Colonic mucosa (tissue), 4 donors: ENCODE measurements at places on chromosomes 16 and 17.

DNA sequence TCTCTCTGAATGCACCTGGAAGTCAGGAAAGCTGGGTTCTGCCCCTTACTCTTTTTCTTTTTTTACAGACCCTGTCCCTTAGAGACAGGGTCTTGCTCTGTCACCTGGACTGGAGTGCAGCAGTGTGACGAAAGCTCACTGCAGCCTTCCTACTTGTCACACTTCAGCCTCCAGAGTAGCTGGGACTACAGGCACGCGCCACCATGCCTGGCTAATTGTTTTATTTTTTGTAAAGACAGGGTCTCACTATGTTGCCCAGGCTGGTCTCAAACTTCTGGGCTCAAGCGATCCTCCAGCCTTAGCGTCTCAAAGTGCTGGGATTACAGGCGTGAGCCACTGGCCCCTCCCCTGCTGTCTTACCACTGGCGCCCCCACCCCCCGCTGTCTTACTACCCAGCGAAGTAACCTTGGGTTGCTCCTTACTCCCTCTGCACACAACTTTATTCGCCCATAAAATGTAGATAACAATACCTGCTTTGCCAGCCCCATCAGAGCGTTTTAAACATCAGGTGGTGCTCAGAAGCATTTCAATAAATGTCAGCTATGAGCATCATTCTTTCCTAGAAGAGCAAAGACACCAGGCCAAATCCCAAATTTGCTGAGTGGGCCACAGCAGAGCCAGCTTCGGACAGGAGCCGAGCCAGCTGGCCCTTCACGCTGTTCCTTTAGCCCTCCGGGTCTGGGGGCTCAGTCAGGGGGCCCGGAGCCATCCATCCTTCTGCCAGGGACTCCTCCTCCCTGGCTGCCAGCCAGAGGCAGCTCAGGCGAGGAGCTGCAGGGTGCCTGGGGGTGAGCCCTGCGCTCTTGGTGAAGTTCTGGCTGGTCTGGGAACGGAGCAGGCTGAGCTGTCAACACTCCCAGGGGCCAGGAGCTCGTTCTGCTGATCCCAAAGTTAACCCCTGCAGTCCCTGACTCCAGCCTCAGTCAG, 24.4 kb downstream of the SRL start:
- DNase-seq = peak; percentile 69

DNA sequence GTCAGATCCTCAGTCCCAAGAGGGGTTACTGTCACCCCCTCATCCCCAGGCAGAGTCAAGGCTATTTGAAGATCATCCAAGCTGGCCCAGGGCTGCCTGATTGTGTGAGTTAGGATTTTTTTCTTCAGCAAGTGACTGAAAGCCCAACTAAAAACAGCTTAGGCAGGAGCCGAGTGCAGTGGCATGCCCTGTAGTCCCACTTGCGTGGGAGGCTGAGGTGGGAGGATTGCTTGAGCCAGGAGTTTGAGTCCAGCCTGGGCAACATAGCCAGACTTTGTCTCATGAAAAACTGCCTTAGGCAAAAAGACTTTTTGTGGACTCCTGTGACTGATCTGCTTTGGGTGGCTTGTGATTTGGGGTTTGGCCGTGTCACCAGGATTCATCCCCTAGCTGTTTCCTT, 19.9 kb downstream of the PGS1 start:
- no peak for DNase-seq

DNA sequence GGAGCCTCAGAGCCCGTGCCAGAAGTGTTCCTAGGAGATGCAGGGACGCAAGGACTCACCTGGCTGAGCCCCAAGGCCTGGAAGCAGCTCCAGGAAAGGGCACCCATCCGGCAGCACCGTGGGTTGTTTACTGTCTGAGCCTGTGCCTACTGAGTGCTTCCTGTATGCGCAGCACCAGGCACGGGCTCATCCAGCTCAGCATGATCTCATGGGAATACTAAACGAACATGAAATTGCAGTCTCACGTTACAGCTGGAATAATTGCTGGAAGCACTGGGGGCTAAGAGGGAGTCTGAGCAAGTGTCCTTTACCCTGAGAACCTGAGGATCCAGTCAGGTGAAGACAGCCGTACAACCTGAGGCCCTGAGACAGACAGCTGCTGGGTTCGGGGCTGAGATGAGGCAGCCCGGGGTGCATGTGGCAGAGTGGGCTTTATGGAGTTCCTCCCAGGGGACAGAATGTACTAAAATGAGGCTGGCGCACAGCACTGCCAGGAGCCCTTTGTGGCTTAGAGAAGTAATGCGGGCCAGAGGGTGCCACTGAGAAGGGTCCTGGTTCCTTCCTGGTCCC, 5.4 kb downstream of the CTRL start:
- no peak for DNase-seq

GRCh38 chr17:61551255-61551742, 39.7 kb downstream of the NACA2 start:
- no peak for DNase-seq

DNA sequence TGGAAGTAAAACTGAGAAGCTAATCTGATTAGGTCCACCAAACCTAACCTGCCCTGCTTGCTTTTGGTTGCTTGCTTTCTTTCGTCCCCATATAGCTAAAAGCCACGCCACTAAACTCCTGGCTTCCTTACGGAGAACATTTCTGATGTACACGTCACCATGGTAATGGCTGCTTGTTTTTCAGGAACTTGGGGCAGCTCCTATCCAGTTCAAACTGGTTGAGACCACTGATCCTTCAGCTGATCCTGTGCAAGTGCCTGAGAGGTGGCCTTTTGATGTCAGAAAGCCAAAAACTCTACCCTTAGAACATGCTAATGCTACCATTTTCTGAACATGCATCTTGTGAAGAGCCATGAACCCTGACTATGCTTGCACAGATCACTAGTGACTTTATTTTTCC, 14.4 kb upstream of the DHRS7C start:
- no peak for DNase-seq

GRCh38 chr16:87008664-87009063, 308.5 kb downstream of the C16orf95 start:
- DNase-seq = no peak

DNA sequence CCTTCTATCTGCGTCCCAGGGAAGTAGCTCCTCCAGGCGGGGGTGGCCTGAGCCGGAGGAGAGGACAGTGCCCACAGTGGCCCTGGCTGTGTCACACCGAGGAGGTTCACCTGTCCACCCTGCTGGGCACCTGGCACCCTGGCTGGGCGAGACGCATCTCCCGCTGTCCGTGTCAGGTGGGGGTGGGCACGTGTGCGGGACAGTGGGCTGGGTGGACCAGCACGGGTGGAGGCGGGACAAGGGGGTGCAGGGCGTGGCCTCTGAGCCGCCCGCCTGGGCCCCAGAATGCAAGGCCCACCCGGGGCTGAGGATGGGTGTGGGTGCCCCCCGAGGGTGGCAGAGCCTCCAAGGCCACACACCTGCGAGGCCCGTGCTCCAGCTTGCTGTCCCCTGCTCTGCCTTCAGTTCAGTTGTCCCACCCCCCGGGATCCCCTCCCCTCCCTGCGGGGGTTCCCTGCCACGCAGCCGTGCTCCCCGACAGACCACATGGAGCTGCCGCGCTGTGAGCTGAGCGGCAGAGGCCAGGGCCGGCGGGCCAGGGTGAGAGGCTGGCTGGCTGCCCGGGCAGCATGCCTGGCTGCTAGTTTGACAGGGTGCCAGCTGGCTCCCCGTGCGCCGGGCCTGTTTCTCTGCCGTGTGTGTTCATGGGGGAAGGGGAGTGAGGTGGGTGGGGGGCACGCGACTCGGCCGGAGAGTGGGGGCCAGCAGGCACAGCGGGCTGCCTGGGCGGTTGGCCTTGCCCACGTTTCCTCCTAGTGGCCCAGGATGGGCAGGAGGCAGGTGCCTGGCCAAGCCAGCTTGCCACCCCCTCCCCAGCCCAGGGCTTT, 33.9 kb downstream of the BAHCC1 start:
- DNase-seq = peak; percentile 86

DNA sequence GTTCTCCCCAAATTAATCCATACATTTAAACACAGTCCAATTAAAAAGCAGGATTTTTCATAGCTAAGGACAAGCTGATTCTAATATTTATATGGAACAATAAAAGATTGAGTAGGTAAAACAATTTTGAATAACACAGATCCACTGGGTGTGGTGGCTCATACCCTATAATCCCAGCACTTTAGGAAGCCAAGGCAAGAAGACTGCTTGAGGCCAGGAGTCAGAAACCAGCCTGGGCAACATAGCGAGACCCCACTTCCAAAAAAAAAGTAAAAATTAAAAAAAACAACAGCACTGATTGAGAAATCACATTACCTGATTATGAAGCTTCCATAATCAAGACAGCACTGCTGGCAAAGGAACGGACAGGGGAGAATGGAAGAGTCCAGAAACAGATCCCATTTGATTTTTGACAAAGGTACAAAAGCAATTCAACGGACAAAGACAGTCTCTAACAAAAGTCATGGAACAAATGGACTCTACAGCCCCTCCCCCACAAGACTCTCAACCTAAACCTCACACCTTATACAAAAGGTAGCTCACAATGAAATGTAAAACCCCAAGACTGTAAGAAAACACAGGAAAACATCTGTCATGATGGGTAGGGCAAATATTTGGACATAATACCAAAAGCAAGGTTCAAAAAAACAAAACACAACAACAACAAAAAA, 17.9 kb downstream of the USP7 start:
- DNase-seq = no peak

GRCh38 chr17:67400193-67400592, 23.1 kb downstream of the PITPNC1 start:
- no peak for DNase-seq

- no peak for DNase-seq
Measured at GRCh38 chr16:10865991-10866966, 10.7 kb upstream of the CIITA start.

DNA sequence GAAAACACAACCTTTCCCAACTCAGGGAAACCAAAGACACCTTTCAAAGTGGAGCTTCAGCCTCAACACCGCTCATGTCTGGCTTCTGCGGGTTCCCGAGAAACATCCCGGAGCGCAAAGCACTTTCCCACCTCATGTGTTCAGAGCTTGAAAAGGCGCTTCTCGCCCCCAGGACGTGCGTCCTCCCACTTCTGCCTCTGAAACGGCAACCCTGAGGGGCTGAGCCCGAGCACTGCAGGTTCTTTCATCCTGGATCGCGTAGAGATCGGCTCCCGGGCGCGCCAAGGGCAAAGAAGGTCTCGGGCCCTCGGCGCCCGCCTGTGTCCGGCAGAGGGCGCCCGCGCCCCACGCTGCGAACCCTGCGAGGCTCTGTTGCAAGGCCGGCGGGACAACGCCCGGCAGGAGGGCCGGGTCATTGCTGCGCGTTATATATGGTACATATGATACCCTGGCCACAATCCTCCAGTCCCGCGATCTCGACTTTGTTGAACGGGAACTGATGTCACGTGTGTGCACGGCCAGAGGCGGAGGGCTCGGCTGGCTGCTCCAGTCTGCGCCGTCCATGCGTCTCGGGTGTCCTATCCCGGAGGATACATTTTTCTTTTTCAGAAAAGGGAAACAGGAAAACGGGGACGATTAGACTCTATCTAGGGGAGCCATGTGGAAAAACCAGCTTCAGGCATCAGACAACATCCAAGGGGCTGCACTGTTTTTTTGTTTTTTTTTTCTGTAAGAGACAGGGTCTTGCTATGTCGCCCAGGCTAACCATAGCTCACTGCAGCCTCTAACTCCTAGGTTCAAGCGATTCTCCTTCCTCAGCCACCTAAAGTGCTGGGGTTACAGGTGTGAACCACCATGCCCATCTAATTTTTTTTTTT, 19.1 kb downstream of the COQ7 start:
- DNase-seq = peak; percentile 91

- DNase-seq = no peak
Measured at GRCh38 chr16:27679899-27680298, 130.0 kb downstream of the KATNIP start.

DNA sequence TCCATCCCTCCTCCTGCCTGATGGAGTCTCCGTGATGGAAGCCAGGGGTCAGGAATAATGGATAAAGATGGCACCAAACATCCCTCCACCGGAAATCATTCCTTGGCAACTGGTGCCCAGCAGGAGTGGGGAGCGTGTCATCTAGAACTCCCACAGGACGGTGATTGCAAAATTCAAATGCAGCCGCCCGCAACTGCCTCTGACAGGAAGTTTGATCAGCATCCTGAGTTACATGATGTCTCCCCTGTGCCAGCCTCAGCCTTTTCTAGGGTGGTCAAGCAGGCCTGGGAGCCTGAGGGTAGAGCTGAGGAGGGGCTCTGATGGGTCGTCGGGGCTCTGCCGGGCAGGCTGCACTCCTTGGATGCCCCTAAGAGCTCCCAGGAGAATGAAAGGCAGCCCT, 52.8 kb downstream of the GSG1L start:
- no peak for DNase-seq
